Muscle of back (tissue), 13 donors: ENCODE measurements at places on chromosomes 2 and 18.
A peak's percentile ranks its signal among the peaks of the same experiment; 100 is the strongest.

DNA sequence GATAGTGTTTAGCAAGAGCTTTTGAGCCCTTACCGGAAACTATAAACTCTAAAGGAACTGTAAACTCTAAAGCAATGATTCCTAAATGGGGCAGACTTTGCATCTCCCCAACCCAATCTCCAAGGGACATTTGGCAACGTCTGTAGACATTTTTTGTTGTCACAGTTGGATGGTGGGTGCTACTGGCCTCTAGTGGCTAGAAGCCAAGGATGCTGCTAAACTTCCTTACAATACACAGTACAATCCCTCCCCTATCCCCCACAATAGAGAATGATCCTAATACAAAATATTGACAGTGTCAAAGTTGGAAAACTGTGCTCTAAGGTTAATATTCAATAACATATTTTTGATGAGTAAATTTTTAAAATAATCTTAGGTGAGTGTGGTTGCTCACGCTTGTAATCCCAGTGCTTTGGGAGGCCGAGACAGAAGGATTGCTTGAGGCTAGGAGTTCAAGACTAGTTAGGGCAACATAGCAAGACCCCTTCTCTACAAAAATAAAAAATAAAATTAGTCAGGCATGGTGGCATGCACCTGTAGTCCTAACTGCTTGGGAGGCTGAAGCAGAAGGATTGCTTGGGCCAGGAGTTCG lies 66.7 kb downstream of the PTPN4 start:
- DNase-seq, result peak; percentile 19

GRCh38 chr2:21118302-21118920 lies 5.4 kb upstream of the TDRD15 start:
- DNase-seq, result peak; percentile 38

DNA sequence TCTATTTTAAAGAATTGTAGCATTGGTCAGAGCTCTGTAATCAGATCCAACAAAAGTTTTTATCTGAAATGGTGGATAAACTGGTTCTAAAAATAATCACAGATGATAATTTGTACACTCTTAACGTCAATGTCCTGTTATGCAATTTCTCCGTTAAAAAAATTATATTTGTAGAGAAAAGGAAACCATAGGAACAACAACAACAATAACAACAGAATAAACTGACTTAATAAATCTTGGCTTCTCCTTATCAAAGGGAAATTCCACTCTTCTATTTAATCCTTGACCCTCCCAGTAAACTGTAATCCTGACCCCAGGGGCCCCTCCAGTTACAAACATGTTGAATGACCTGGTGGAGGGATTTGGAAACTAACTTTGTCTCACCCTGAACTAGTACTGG lies 78.6 kb upstream of the ZFP36L2 start:
- DNase-seq, result peak; percentile 66

DNA sequence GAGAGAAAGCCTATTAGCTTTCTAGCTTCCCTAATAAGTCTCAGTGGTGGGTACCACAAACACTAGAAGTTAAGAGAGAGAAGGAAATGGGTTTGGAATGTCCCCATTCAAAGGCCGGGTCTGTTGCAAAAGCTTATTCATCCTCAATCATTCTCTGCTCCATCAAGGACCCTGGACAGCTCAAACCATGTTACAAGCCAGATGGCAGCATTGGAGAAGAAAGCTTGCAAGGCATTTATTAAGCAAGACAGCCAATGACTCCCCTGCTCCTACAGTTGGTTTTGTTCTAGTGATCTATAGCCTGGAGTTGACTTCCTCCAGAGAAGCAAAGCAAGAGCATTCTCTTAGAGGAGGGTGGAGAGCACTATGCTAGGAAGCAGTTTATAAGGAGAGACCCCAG lies 86.9 kb upstream of the LMAN1 start:
- no peak for DNase-seq

GRCh38 chr2:169715379-169716237 lies 18.0 kb upstream of the KLHL23 start:
- DNase-seq, result peak; percentile 29

GRCh38 chr2:36482576-36483214 lies 115.3 kb downstream of the FEZ2 start:
- peak; percentile 59 for DNase-seq

DNA sequence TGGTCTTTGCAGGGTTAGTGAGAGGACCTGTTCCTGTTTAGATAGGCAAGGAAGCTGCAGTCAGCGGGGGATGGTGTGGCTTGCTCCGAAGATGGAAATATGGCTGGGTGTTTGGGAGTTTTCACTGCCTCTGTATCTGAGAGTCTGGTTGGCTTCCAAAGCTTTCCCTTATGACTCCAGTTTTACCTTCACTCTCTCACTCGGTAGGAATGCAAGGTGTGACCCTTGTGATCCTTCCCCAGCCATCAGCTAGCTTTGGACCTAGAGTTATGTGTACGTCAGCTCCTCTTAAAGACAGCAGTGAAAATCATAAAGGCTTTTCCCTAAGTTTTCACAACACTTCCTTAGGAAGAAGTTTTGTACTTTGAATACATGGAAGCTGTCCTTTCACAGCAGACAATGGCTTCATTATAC lies 35.5 kb upstream of the TMEM87B start:
- no peak for DNase-seq

DNA sequence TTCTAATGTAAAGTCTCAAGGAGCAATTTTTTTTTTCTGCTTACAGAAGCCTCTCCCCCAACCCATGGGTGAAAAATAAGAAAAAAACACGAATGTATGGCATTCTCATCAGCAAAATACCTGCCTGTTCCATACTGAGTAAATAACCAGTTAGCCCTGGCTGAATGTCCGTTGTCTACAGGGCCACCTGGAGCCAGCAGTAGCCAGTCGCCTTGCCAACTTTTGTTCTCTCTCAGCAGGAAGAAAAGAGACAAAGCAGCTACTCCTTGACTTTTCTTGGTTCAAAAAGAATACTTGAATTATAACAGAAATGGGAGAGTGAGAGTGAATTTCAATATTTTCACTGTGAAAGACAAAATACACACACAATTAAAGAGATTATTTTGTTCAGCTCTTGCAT lies 532.9 kb upstream of the CRIM1 start:
- no peak for DNase-seq
